Liver (tissue), 10 donors: ENCODE measurements at places on chromosomes 1 and 21. TPM values are rescaled to one million over a fixed set of nuclear protein-coding genes. Genes with fewer than 3 reads are reported as not detected.

RGSL1 gene
- total RNA-seq, result not detected

LCE3D gene
- total RNA-seq, result not detected

DNA sequence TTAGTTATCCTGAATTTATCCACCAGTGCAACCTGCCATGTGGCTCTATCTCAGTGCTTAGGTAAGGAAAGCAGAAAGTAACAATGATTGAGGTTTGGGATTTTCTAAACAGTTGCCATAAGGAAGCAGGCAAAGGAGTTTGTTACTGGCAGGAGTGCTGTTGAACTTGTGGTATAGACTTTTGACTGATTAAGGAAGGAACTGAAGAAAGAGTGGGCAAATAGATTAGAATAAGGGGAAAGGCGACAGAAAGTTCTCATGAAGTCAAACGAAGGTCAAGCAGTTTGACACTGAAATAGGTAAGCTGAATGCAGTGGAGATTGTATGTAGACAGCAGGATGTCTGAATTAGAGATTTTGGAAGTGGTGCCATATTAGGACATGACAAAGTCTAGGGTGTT, 24.2 kb upstream of the CR2 start:
- DNase-seq, result no peak

DNA sequence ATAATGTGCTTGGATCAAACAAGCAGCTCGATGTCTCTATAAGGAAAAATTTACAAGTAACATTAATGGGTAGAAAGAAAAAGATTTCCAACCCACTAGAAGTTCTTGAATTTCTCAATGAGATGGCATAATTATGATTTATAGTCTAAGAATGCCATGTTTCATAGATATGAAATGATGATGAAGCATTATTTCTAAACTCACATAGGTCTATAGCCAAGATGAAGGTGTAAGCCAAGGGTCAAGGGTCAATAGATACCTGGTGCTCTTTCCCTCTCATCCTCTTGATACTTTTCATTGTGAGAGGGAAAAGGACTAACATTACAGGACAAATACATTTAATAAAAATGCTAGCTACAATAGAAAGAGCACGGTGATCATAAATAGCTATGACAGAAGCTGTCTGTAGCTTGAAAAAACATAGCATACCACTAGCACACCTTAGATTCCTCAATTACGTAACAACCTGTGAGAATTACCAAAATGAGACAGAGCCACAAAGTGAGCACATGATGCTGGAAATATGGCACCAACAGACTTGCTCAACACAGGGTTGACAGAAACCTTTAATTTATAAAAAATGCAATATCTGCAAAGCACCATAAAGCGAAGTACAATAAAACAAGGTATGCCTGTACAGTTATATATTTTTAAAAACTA, 26.3 kb upstream of the F13B start:
- no peak for DNase-seq

DNA sequence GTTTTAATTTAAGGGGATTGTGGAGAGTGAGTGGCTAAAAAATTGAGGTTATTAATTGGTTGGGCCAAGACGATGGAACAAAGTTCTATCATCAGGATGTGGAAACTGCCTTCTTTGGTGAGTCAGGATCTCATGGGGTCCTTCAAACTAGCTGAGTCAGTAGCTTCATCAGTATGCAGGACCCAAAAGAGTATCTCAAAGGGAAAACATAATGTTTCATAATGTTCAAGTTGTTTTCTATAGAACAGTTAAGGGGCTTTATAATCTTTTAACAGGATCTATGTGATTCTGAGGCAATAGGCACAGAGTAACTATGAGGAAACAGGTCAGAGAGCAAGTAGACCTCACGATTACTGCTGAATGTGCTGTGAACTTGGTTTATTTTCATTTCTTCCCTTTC, 3.2 kb upstream of the OLFML2B start:
- no peak for DNase-seq

DNA sequence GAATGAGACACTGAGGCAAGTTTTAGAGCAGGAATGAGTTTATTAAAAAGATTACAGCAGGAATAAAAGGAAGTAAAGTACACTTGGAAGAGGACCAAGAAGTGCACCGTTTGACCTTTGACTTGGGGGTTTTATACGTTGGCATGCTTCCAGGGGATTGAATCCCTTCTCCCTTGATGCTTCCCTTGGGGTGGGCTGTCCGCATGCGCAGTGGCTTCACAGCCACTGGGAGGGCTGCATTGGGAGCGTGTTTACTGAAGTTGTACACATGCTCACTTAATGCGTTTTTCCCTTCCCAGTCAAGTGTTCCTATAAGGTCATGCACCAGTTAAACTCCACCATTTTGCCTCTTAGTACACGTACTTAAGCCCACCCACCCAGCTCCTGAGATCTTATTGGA, 72.4 kb upstream of the MARK1 start:
- no peak for DNase-seq

DNA sequence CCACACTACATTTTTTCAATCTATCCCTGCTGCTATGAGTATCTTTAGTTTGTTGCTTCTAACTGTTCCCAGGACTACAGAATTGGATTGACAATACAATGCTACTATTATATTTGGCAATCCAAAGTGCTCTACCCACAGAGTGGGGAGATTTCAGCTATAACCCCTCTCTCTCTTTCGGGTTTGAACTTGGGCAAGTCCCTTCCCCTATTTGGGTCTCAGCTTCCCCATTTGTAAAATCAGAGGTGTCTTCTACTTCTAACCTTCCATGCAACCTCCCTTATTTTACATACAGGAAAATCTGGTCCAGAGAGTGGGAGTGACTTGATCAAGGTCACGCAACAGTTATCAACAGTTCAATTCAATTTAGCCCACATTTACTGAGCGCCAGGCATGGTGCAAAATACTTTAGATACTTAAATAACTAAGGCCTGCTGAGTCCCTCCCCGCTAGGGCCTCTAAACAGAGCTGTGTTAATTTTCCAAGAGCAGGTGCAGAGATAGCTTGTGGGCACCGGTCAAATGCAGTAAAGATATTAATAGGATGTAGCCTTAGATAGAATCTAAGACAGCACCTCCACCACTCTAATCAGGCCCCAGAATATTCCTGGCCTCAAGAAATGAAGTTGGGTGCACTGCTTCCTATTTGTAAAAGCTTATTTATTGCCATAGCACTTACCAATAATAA, 9.4 kb upstream of the GPX7 start:
- DNase-seq, result no peak

GRCh38 chr1:157577420-157577819, 20.5 kb downstream of the FCRL4 start:
- no peak for DNase-seq

DNA sequence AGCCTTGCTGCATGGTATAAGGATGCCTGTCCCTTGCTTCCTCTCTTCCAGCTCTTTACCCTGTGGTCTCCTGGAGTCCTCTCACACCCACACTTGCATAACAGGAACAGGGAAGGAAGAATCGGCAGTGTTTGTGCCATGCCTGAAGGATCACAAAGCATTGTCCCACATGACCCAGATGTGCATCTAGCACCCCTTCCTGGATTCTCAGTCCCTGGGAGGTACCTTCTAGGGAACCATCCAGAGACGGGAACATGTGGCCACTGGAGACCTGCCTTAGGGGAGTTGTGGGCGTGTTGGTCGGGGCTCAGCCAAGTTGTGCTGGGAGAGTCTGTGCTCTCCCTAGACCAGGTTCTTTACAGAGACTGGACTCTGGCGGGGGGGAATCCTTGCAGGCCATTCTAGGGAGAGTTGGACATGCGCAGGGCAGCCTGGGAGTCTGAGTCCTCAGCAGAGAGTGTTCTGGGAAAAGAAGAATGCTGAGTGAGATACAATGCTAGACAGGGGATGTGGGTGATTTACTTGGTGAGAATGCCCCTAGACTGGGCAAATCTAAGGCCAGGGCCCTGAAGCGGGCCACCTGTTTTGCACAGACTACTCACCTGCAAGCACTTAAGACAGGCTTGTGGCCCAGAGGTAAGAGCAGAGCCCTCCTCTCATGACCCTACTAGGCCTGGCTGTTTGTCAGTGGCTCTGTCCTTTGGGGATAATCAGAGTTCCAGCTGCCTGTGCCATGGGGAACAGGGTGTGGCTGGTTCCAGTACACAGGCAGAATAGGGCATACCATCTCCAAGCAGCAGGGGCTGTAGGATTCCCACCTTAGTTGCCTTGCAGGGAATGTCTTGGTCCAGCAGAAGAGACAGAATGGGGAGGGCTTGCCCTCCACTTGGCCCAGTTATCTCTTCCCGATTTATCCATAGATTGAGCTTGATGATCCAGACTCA, 89.8 kb downstream of the MAN1C1 start:
- DNase-seq, result no peak

DNA sequence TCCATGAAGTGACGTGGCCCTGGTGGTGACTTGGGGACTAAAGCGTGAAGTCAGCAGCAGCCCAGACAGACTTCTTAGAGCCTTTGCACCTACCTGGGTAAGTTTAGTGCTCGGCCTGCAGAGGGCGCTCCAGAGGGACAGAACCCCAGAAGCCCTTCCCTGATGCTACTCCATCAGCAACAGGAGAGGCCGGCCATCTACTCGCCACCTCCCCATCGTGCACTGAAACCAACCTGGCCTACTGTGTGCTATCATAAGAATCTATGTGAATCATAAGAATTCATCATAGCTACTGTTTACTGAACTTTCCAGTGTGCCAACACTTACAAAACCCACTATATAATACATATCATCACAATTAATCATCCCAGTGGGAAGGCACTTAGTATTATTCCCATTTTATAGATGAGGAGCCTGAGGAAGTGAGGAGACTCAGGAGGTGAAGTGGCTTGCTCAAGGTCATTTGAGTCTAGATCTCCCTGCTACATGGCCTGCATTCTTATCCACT, 7.9 kb upstream of the EDN2 start:
- DNase-seq, result no peak

DNA sequence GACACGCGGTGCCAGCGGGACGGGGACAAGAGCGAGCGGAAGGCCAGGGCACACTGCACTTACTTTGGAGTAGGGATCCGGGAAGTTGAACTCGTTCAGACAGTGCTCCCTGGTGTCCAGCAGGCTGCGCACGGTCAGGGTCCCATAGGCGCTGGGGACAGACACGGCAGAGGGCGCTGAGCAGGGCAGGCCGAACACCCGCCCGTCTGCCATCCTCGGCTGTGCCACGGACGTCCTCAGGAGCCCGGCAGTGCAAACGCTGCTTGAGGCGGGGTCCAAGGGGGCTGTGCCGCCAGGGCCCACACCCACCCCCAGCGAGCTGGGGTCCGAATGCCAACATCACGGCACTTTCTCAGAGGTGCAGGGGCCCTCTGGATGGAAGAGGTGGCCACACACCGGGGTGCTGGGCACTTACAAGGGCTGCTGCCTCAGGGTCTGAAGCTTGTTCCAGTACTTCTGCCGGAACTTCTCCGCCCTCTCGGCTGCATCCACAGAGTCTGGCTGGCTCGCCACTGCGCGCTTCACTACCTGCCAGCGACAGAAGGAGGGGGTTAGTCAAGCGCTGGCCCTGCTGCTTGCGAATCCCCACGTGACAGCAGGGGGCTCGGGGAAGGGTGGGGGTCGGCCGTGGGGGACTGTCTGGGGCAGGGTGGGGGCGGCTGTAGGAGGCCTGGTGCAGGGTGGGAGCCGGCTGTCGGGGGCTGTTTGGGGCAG, 12.3 kb downstream of the PANK4 start:
- DNase-seq, result no peak

DNA sequence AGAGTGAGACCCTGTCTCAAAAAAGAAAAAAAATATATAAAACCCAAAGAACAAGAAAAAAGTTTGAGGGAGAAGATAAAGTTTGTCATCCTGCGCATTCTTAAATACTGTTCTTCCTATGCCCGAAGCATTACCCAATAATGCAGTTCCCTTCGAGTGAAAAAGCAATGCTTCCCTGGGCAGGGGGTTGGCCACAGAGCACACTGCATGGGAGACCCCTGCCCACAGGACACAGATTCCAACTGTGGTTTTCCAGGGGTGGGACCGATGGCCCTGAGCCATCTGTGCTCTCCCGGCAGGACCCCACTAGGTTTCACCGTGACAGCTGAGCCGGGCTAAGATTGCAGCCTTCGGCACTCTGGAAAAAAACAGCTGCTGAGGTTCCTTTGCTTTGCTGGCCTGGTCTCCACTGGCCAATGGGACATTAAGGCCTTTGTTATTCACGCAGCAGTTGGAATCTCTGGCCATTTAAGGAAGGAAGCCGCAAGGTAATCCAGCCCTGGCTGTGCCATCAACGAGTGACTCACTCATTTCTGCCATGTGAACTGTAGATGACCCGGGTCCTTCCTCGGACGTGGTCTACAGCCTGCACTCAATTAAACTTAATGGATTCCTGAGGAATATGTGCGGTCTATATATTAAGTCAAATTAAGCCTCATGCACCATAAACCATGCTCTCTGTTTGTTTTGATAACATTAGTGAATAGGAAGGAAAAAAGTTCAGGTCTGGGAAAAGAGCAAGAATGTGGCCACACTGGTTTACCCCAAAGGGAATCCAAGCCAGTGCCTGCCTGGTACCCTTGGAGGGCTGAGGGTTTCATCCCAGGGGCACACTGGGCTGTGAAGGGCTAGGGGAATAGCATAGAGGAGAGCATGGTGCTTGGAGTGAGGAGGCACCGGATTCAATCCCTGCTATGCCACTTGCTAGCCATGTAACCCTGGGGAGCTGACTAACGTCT, 163.2 kb downstream of the ZBTB18 start:
- DNase-seq, result no peak

DNA sequence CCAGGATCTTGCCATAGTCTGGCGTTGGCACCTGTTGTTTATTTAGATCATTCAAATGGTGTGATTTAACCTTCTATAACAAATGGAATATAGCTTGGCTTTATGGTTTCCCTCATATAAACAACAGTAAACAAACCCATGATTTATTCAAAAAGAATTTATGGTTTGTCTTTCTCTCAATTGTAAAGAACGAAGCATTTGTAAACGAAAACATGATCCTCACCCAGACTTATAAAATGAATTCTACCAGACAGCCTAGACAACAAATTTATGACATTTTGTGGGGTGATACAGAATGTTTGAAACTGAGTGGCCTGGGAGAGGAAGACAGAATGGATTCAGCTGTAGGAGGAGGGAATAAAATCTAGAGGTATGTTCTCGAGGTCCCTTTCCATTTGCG, 66.1 kb upstream of the PTGFR start:
- DNase-seq, result no peak
